ENCODE measurements at places on chromosomes 2 and 18.

DNA sequence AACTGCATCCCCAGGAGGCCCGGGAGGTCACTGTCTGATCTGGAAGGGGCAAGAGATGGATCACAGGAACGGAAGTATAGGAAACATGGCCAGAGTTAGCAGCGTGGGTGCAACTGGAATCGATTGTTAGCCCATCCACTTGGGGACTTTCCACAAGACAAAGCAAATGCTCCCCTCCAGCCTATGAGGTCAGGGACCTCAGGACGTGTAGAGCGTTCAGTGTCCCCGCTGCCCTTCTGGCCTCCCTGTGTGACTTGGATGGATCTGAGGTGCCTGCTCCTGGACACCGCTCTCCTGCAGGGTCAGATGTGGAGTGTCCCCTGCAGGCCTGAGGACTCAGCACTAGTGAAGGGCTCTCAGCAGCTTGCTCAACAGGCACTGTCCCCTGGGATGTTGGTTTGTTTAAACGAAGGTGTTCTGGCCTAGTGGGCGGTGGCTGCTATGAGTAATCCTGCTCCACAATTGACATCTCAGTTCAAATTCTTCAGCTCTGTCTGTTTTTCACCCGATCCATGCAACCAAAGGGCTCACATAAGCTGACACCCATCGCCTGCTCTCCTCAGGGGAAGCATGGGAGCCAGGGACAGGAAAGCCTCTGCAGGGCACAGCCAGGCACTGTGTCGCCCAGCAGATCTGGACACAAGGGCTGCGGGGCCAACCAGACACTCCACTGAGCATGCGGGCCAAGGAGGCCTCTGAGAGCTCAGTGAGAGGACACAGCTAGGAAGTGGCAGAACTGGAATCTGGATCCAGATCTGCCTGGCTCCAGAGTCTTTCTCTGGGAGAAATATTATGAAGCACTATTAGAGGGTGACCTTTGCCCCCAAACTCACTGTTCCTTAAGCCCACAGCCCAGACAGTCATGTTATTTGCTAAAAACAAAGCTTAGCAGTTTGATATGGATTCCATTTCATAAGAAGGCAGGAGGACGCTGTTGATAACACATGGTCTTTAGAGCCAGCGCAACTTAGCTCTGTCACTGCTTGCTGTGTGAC, 78.5 kb downstream of the RHOB start:
- no peak for DNase-seq

GRCh38 chr18:33375829-33376228, 64.7 kb downstream of the CCDC178 start:
- DNase-seq, result no peak

DNA sequence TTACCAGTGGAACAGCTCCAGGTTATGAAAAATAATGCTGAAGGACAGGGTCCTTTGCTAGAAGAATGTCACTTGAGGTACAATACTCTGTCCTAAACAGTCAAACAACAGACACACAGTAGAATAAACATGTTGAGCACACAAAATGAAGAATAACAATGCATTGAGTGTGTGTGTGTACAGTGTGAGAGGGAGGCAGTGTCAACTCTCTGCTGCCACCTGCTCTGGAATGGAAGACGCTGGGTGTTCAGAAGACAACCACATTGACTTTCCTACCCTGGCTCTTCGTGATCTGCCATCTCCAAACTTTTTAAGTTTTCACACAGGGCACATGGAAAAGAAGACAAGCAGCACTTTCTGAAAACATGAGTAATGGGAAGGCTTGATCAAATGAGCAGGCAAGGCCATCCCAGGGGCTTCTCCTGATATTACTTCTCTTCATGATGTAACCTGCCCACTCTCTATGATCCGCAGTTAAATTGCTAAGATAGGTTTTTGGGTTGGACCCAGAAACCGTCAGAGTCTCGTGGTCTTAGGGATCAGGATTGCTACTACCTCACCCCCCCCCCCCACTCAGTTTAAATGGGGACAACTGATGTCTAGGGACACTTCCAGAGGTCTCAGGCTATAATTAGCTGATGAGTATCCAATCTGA, 533.2 kb upstream of the TNP1 start:
- DNase-seq, result no peak

- no peak for DNase-seq
Observed at GRCh38 chr18:50614838-50615237, 55.0 kb downstream of the MAPK4 start.

DNA sequence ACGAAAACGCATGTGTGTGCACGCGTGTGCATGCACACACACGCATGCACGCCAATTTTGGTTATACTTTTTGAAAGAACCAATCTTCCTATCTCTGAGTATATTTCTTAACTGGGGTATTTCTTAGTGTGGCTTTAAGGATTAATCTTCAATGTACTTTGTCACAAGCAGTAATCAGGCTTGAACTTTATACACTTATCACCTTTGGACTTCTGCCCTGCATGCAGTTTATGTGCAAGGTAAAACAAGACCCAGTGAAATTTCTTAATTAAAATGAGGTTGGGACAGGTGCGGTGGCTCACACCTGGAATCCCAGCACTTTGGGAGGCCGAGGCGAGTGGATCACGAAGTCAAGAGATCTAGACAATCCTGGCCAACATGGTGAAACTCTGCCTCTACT, 85.3 kb downstream of the OSBPL6 start:
- DNase-seq, result no peak

GRCh38 chr2:45843136-45843535, 191.7 kb downstream of the PRKCE start:
- DNase-seq, result no peak

GRCh38 chr2:74682501-74682900, 28.5 kb downstream of the SEMA4F start:
- DNase-seq, result no peak

DNA sequence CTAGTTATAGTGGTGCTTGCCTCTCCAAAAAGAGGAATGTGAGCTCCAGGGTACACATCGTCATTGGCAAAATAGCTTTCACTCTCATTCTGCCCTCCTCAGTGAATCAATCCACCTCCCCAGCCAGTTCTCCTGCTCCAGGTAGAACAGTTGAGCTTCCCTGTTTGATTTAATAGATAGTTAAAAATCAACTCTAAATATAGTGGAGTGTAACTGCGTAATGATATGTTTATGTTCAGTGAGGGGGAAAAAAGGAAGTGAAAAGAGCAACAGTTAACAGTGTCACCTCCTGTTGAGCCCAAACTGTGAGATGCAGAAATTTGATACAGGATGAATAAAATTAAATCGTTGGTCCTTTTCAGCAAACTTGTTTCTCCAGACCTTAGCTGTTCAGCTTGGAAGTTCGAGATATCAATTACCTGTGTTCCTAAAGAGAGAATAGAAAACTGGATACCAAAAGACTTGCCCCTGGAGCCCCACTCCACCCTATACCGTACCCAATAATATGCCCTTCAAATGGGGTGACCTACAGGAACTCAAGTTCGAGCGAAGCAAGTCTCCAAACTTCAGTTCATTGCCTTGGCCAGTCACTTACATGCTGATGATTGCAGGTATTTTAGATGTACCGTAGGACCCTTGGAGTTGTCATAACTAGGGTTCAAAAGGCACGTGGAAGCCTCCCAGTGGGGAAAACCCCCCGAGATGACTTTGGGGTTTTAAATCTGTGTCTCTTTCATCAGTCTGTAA, 708.4 kb downstream of the RNF144A start:
- DNase-seq, result no peak

GRCh38 chr18:49123431-49123830, 172.7 kb upstream of the SMAD7 start:
- no peak for DNase-seq

- no peak for DNase-seq
Observed at GRCh38 chr2:50469784-50470183, 562.1 kb downstream of the NRXN1 start.

DNA sequence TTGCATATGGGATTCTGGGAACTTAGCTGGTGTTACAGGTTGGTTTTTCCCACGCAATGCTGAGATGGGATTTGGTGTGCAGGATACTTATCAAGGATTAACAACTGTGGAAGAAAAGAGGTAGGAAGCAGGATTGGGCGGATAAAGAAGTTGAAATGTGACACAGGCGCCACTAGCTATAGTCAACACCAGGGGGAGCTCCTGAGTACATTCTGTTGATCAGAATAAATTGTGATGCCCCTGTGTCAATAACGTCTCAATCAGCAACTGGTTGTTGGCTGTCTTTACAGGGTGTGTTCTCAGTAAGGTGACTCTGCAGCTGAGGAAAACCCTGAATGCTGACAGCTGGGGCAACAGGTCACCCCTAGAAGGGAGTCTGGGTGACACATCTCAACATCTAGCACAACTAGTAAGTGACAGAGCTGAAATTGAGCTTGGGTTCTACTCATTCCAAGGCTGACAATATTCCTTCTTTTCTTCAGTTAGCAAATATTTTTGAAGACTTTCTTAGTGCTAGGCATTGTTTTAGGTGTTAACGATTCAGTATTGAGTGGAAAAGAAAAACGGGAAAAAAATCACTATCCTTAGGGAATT, 143.0 kb downstream of the ARL6IP6 start:
- peak; percentile 11 for DNase-seq

DNA sequence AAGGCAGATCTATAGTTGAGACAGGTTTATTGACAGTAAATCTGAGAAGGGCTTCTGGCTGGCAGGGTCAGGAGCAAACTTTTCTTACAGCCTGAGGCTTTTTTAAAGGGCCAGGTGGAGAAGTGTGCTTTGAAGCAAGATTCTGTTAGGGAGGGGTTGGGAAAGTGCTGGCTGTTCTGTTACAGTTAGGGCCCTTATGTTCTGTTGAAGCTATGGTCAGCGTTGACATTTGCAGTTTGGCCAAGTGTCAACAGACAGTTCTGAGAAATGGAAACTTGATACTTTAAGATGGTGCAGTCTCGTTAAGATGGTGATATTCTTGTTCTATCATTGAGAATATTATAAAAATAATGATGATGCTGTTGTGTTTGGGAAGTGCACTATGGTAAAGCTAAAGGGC, 154.2 kb downstream of the RDH14 start:
- DNase-seq, result no peak

GRCh38 chr2:240182476-240182875, 42.0 kb upstream of the OTOS start:
- no peak for DNase-seq

DNA sequence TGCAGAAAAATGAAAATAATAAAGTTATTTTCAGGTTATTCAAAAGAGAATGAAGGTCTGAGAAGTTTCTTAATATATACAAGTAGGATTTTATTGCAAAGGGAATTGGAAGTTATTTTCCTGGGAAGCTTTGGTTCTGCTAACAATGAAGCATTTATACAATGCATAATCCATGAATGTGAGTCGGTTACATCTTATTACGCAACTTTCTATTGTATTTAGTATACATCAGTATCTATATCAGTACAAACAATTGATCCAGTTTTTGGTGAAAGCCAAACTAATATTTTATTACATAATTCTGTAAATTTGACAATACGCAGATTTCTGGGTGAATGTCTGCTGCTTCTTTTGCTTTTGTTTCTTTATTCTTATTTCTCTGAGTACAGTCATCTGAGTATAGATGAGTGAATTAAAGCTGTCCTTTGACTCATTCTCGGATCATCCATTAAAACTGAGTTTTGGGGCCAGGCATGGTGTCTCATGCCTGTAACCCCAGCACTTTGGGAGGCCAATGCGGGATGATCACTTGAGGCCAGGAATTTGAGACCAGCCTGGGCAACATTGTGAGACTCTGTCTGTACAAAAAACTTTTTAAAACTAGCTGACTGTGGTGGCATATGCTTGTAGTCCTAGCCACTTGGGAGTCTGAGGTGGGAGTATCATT, 108.5 kb downstream of the SOCS6 start:
- DNase-seq, result no peak

DNA sequence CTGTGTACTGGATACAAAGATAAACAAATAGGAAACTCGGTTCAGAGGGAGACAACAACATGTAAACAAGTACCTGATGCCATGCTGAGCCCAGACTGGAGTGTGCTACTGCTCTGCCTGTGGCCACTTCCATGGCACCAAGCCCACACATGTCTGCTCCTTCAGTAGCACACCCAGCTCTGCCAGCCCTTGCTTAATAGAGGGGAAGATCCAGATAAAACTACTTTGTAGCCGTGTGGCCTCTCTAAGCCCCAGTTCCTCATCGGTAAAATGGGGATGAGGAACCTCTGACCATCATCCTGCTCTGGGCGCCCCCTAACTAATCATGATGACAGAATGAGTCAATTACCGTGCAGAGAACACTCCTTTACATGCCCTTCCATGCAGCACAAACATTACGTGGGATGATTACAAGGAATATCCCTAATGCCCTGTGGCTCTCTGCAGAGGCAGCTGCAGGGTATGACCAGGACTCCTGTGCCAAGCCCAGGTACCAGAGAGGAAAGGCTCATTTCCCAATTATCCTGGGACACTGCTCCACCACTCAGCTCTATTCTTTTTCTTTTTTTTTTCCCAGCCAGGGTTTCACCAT, 34.9 kb downstream of the DNMT3A start:
- no peak for DNase-seq

DNA sequence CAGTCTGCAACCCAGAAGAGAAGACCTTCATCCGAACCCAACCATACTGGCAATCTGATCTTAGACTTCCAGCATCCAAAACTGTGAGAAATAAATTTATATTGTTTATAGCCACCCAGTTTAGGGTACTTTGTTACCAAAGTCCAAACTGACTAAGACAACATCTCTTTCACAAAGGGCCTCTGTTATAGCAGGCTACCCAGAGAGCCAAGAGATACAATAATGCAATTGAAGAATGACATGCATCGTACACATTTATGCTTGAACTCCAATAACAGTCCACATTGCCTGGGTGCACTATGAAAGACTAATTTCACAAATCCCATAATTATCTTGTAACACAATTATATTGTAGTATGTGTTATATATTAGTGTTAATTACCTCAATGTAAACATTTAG, 39.1 kb upstream of the ANKRD44 start:
- DNase-seq, result no peak

GRCh38 chr2:150866431-150866830, 379.0 kb upstream of the RND3 start:
- no peak for DNase-seq

GRCh38 chr2:73925033-73925704, 1.5 kb upstream of the DGUOK start:
- peak; percentile 41 for DNase-seq

DNA sequence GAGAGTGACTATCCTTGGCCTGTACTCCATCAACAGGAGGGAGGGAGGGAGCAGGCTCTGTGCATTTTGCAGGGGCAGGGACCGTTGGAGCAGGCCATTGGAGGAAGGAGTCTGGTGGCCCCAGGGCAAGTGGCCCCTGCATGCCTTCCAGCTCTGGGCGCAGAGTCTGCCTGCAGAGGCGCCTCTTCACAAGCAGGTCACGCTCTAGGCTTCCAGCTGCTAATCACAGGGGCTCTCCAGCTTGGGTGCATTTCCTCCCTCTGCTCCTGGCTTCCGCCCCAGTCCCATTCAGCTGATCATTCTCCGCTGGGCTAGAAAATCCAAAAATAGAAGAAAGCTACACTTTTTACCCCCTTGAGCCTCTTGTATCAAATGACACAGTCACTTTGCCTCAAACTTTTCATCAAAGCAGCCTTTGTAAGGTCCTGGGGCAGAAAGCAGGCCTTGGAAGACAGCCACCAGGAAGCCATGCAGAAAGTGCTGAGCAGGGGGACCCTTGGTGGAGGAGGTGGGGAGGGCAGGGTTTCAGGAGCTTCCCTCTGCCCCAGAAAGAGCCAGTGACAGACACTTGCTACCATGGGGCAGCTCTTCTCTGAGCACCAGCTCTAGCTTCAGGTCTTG, 11.3 kb downstream of the TMEM247 start:
- DNase-seq, result no peak

- DNase-seq, result no peak
Observed at GRCh38 chr2:28505361-28505760, 9.5 kb downstream of the PLB1 start.

GRCh38 chr2:36290306-36290856, 65.2 kb upstream of the CRIM1 start:
- no peak for DNase-seq

Data from NCI-H1048 (cell line).